Inflammatory macrophage treated with lipopolysaccharide for 4 hours (primary cell): ENCODE measurements at places on chromosomes 3 and 15.
A peak's percentile ranks its signal among the peaks of the same experiment; 100 is the strongest.

DNA sequence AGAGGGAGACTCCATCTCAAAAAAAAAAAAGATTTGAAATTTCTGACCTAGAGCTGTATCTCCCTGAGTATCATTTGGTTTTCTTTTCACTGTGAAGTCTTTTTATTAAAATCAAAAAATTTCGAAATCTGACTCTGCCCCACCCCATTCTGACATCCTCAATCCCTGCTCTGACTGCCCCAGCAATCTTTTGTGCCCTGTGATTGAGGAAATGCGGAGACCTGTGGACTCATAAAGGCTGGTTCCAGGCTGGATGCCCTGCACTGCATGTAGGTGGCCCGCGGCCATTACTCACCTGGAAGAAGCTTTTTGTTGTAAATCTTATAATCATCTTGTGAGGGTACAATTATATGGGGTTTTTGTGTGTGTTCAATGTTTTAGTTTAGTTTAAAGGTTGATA lies 147.3 kb upstream of the SEMA6D start:
- DNase-seq, result no peak

DNA sequence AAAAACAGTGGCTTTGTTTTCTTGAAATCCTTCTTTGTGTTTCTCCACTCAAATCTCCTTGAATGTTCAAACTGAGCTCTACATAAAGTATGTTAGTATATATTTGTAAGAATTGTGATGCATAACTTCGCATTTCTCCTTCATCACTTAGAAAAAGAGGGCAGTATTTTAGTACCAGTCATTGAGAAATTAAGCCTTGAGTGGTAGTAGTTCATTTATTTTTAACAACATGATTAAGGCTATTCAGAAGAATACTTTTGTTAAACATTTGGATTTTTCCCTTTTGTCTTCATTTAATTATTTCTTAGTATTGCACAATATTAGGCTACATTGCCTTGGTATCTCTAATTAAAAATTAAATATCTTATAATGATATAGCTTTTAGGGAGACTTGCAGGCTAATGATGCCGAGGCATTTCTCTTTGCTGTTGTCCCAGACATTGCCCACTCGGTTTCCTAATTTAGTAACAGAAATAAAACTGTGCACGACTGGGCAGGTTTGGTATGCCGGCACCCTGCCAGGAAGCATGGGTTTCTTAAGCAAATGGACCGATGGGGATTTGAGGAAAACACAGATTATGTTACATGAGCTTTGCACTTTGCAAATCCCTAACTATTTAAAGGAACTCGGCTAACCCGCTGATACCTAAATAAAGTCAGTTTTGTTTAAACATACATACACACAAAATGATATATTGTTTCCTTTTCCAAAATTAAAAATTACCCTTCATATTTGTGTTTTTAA lies 54.7 kb downstream of the LRRC28 start:
- DNase-seq, result no peak

- DNase-seq, result no peak
Measured at GRCh38 chr15:68325726-68326125, 48.2 kb downstream of the FEM1B start.

DNA sequence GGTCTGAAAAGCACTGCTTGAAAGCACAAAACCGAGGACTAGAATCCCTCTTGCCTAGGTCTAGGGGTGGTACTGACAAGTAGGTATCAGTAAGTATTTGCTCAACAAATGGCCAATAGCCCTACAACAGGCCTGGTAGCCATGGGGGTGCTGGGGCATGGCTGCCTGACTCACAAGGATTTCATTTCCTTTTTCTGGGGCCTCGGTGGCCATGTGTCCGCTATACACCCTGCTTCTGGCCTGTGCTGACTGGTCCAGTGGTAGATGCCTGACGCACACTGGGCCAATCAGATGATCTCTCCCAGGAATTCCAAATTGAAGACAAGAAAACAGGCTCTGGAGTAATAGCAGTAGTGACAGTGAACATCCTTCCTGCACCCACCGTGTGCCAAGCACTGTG lies 29.4 kb downstream of the MELTF start:
- peak; percentile 63 for DNase-seq

GRCh38 chr3:120780977-120781376 lies 38.4 kb downstream of the GTF2E1 start:
- peak; percentile 97 for DNase-seq

DNA sequence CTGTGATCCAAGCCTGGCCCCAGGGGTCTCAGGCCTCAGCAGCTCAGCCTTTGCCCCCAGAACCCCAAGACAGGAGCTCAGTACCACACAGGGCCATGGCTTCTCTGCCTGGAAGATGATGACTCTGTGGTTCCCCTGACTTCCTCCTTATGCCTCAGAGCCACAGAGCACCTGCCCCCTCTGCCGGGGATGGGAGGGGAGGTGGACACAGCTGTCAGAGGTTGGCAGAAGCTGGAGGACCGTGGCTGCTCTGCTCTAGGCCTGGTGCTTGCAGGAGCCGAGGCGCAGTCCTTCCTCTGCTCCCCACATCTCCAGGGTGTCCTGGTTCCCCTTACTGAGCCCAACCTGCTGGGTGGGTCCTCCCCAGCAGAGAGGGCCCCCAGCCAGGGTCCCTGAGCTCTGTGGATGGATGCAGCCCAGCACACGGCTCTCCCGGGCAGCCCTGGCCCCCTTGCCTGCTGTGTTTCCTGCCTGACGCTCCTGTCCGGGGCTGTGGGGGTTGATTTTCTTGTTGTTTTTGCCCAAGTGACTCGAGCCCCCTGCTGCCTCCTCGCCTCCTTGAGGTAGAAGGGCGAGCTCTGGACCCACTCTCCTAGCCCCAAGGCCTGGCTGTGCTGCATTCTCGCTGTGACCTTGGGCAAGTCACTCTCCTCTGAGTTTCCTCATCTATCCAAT lies 36.6 kb downstream of the PSTPIP1 start:
- peak; percentile 37 for DNase-seq

GRCh38 chr15:83559310-83559966 lies 94.5 kb upstream of the ADAMTSL3 start:
- peak; percentile 49 for DNase-seq

- no peak for DNase-seq
Measured at GRCh38 chr3:68667346-68667745, 265.0 kb downstream of the TAFA4 start.

- DNase-seq, result no peak
Measured at GRCh38 chr15:95988574-95988887, 342.0 kb upstream of the NR2F2 start.

- peak; percentile 68 for DNase-seq
Measured at GRCh38 chr15:33089878-33090757, 104.4 kb downstream of the FMN1 start.

GRCh38 chr3:39550354-39551051 lies 83.0 kb downstream of the MOBP start:
- DNase-seq, result no peak

DNA sequence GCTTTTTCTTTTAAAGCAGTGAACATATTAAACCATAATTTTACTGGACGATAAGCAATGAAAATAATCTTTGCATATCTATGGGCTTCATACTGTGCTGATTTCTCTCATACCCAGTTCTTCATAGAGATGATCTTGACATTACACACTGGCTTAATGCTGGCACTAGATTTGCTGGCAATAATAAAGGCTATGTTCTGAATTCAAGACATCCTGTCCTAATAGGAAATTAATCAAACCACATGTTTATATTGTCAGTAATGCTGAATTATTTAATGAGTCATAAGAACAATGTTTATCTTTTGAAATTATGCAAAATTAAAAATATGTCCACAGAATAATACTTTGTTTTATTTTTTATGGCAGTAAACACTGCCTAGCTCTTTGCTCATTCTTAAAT lies 643.2 kb downstream of the OTOL1 start:
- DNase-seq, result no peak

- no peak for DNase-seq
Measured at GRCh38 chr3:118593277-118593670, 441.4 kb downstream of the IGSF11 start.

DNA sequence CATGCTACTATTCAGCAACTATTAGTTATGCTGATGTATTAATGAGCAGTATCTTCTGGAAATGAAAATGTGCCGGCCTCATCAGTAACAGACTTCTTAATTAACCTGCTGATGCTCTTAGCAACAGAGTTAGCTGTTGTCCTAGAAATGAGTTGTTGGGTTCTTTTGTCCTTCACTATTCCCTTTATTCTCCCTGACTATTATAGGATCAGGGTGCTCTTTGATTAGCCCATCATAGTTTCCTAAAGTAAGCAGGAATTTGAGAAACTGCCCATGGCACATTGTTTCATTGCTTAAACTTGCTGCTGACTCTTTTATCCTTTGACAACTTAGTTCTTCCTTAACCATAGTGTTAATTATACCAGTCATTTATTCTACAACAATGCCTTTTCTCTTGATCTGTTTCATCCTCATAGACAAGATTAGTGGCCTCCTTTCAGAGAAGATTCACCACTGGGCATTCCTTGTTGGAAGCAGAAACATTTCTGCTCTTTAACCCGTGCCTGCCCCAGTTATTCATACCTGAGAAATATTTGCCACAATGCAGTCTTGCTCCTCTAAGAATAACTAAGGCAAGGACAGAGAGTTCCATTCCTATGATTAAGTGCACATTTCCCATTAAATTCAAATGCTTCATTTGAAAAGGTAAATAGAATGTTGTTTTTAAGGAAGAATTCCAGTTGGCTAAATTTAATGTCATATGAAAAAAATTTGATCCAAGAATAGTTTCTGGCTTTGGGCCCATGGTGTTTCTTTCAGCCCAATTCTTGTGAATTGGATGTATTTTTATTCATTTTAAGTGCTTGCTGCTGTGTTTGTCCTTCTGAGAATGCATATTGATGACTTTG lies 573.3 kb upstream of the TBL1XR1 start:
- no peak for DNase-seq

- DNase-seq, result no peak
Measured at GRCh38 chr15:61794276-61794675, 266.0 kb downstream of the VPS13C start.

DNA sequence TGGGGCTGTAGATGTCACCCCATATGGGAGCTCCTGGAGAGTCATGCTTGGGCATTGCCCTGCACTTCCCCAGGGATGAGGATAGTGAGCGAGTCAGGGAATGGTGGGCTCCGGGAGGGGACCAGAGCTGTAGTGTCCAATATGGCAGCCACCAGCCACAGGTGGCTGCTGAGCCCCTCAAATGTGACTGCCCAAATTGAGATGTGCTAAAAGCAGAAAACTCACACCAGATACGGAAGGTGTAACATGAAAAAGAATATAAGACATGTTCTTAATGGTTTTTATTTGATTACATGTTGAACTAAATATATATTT lies 31.7 kb downstream of the GRIP2 start:
- DNase-seq, result no peak

DNA sequence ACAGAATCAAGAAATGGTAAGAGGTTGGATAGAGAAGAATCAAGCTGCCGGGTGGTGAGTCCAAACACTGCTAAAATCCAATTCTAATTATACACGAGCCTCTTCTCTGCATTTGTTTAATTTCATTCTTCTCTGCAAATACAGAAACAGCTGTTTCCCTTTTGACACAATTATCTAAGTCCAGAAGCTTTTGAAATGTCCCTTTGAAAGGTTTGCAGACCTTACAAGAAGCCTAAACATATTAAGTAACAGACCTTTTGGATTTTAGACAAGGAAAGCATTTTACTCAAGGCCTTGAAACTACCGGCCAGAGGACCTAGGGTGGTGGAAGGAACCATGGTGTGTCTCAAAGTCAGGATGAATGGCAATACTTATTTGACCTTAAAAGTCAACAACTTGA lies 403.8 kb upstream of the ADAMTS9 start:
- DNase-seq, result no peak

- DNase-seq, result no peak
Measured at GRCh38 chr15:38490242-38490922, 36.5 kb downstream of the FAM98B start.

DNA sequence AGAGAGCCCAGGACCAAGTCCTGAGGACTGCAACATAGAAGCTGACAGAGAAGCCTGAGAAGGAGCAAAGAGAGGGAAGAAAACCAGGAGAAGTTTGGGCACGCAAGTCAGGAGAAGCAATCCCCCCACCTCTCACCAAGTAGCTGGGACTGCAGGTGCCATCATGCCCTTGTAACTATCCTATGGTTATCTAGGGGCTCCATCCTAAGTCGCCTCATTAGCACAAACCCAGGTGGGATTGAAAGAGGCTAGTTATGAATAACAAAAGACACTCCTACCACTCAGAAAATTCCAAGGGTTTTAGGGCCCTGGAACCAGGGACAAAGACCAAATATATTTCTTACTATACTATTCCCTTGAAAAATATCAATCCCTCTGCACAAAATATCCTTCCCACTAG lies 53.5 kb downstream of the CCR4 start:
- no peak for DNase-seq

- DNase-seq, result peak; percentile 32
Measured at GRCh38 chr15:75640483-75641178, 607 bp upstream of the IMP3 start.

- DNase-seq, result no peak
Measured at GRCh38 chr15:48119277-48119676, 1.5 kb upstream of the SLC24A5 start.

DNA sequence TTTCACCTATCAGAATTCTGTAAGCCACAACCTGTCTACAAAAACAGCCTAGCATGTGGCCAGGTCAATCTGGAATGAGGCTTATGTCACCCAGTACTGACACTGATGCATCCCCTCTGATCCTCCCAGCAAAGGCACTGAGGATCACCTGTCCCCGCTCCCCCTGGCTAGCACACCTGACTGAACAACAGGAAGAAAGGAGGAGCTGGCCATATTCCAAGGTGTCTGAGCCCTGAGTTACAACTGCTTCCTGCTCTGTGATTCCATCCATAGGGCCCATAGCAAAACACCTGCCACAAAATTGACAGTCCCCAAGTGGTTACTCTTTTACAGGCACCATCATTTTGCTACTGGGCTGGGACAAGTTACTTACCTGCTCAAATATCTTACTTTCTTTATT lies 555.5 kb upstream of the CFAP20DC start:
- no peak for DNase-seq

DNA sequence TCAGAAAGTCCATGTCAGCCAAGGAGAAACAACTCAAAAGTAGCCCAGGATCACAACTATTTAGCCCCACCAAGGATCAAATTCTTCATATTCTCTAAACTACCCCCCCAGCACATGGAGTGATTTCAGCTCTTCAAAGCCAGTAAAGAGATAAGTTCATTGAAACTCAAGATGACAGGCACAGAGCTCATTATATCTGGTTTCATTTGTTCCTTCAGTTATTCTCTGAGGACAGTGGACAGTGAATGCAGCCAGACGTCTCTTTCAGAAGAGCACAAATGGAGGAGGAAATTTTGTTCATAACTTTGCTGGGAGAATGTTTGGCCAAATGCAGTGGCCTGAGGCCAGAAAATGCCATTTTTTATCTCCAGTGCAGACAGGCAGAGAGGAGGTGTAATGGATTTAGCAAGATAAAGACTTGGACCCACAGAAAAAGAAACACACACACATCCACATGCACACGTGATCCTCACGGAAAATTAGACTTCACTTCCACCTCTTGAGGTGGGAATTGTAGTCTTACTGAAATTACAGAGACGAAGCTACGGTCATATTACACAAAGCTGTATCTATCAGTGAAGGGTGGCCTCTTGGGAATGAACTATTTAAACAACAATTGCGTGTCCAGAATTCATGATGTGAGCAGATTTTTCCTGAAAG lies 64.6 kb downstream of the HES1 start:
- DNase-seq, result no peak
